ENCODE measurements at places on chromosomes 12 and 14. TPM values are rescaled to one million over a fixed set of nuclear protein-coding genes. Genes with fewer than 3 reads are reported as not detected.
A peak's percentile ranks its signal among the peaks of the same experiment; 100 is the strongest.

GRCh38 chr12:74537126-74537706 lies 419 bp upstream of the ATXN7L3B start:
- DNase-seq = no peak

LRR1 gene
- 44.3 TPM for total RNA-seq

PTPN6 gene
- 370 TPM for total RNA-seq

DNA sequence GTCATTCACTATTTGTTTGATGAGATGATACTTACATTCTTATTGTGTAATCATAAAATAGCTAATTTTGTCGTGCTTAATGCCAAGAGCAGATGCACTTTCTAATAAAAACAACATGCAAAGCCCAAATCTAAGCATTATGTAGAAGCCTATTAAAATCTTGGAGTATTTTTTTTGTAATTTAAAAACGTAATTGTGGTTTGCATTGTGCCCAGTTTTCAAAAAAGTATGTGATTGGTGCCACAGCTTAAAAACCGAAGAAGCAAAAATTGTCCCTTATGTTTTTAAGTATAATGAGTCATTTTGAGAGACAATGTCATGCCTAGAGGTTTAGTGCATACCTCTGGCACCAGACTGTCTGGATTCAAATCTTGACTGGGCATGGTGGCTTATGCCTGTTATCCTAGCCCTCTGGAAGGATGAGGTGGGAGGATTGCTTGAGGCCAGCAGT lies 464.8 kb upstream of the RGS6 start:
- DNase-seq = no peak

GRCh38 chr12:12715459-12716150 lies 1.6 kb upstream of the CDKN1B start:
- peak; percentile 55 for DNase-seq

SAMD15 gene
- total RNA-seq = not detected

DNA sequence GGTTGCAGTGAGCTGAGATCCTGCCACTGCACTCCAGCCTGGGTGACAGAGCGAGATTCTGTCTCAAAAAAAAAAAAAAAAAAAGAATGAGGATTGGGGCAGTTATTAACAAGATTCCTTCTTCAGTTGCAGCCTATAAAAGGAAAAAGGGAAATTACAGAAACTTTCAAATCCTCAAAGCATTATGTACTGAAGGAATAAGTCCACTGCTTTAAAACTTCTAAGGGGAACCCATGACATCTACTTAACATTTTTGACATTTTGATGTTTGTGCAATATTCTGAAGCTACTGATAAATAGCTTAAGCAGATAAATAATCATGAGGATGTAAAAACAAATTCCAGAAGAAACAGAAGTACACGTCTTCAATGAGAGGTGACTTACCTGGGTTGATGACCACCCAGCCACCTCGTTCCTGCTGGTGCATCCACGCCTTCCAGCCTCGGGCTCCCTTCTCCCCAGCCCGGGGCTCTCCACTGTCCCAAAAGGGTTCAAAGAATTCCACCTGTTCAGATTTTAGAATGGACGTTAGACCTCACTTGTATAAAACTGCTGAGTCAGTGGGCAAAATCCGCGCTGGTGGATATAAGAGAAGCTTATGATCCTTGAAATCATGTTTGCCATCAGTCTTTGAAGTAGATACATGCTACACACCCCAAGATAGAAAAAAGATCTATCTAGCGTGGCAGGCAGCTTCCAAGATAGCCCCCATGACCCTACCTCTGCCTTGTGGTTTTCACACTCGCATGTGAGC lies 33.7 kb downstream of the NRDE2 start:
- DNase-seq = no peak

- peak; percentile 51 for DNase-seq
These were observed 1.2 kb downstream of the WNT5B start for GRCh38 chr12:1630133-1630826.

DNA sequence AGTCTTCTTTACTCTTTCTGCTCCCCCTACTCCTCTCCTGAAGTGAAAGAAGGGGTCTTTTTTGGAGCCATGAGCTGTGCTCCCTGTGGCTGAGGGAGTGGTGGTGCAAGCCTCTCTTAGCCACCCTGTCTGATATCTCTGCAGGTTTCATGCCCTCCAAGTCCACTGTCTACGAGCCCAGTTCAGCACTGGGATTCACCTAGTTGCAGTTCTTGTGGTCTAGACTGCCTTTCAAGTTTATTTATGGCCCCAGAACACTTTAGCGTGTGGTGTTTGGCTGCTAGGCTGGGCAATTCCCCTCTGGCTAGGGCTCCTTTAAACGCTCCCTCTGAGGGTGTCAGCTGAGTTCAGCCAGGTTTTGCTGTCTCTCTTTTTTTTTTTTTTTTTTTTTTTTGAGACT lies 908.6 kb downstream of the TRHDE start:
- DNase-seq = no peak

GRCh38 chr12:43669373-43669772 lies 89.2 kb downstream of the PUS7L start:
- no peak for DNase-seq

- DNase-seq = no peak
These were observed 49.3 kb downstream of the FOXN3 start for GRCh38 chr14:89367779-89368120.

CLEC1A gene
- total RNA-seq = not detected

GRCh38 chr12:3202734-3203446 lies 125.7 kb downstream of the TSPAN9 start:
- peak; percentile 69 for DNase-seq

CCDC60 gene
- not detected for total RNA-seq

FOXG1 gene
- not detected for total RNA-seq

NPFF gene
- not detected for total RNA-seq

GRCh38 chr14:39875028-39875427 lies 442.8 kb upstream of the FBXO33 start:
- DNase-seq = no peak

POTEM gene
- total RNA-seq = not detected

GRCh38 chr12:113062502-113063395 lies 6.2 kb downstream of the DTX1 start:
- DNase-seq = no peak

GRCh38 chr14:89134640-89135039 lies 282.4 kb downstream of the FOXN3 start:
- no peak for DNase-seq

DNA sequence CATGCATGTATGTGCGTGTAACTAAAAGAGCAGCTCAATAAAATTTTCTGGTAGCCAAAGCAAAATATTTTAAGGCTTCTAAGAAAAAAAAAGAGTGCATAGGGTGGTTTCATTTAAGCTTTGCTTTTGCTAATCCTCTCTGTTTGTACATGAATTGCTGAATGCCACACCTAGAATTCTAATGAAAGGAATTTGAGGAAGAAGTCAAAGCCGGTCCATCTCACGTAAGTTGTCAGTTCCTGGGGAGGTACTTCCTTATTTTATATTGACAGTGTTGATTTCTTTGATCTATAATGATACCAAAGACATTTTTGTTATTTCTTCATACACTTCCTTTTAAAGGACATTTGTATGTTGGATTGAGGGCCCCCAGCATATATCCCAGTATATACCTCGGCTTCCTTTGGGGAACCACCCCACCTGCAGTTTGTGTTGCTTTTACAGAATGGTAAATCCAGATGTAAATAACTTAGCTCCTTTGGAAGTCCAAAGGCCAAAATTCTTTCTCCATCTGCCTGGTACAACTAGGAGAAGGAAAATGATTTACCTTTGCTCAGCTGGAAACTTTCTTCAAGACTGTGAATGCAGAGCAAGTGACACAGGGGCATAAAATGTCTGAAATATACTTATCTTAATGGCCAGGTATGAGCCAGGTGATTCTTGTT lies 420.9 kb upstream of the ATP2B1 start:
- DNase-seq = no peak

DNA sequence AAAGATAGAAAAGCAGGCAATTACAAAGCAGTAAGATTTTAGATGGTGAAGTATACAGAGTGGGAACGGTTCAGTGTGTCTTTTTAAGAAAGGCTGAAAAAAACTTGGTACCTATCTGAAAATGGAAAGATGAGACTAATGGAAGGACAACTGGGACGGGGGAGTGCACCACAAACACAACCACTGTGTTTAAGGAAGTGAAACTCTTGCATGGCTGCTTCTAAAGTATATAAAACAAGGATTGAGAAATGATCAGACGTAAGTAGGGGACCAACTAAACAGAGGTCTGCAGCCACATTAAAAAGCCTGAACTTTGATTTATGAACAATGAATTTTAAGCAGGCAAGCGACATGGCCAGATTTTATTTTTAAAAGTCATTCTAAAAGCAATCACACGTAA lies 328.6 kb downstream of the MDGA2 start:
- DNase-seq = no peak

- DNase-seq = no peak
These were observed 51.6 kb downstream of the GPHB5 start for GRCh38 chr14:63267171-63267570.

- no peak for DNase-seq
These were observed 101.9 kb downstream of the SLC8A3 start for GRCh38 chr14:70086685-70087379.

- no peak for DNase-seq
These were observed 63.2 kb downstream of the ATP2B1 start for GRCh38 chr12:89645434-89645833.

DNA sequence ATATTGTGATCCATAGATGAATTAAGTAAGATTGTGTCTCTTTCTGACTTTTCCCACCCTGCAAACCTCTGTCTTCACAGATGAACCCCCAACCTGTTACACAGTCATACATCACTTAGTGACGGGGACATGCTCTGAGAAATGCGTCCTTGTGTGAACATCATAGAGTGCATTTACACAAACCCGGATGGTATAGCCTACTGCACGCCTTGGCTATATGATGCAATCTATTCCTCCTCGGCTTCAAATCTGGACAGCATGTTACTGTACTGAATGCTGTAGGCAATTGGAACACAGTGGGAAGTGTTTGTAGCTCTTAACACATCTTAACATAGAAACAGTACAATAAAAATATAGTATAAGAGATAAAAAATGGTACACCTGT lies 7.4 kb upstream of the TESPA1 start:
- no peak for DNase-seq
